ENCODE measurements at places on chromosomes 7 and 10. TPM values are rescaled to one million over a fixed set of nuclear protein-coding genes. Genes with fewer than 3 reads are reported as not detected.

The HGF gene
- 2.6 TPM for polyA plus RNA-seq

DNA sequence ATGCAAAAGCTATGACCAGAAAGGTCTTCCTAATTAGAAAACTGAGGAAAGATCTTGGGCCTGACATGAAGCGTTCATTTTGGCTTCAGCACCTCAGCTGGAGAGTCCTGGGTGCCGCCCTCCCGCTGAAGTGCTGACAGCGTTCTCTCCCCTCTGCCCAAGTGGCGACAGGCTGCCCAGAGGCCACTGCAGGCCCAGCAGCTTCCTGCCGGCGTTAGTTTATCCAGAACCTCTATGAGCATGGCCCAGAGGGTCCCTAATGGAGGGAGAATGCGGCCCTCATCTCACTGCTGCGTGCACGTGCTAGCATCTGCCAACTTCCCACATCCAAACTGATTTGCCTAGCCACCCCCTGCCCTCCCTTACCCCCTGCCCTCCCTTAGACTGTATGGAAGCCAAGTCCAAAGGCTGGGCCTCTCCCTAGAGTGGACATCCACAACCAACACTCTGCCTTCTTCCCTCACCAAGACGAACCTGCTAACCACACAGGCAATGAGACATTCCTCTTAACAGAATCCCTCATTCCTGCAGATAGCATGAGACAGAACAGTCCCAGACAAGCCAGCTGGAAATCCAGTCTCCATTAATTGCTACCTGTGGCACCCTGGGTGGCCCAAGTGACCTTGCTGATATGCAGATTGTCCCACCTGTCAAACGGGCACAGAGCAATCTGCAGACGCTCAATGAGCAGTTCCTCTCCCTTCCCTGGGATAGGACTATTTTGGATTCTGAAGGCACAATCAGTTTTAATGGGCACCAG, 108.4 kb downstream of the C10orf90 start:
- no peak for DNase-seq

DNA sequence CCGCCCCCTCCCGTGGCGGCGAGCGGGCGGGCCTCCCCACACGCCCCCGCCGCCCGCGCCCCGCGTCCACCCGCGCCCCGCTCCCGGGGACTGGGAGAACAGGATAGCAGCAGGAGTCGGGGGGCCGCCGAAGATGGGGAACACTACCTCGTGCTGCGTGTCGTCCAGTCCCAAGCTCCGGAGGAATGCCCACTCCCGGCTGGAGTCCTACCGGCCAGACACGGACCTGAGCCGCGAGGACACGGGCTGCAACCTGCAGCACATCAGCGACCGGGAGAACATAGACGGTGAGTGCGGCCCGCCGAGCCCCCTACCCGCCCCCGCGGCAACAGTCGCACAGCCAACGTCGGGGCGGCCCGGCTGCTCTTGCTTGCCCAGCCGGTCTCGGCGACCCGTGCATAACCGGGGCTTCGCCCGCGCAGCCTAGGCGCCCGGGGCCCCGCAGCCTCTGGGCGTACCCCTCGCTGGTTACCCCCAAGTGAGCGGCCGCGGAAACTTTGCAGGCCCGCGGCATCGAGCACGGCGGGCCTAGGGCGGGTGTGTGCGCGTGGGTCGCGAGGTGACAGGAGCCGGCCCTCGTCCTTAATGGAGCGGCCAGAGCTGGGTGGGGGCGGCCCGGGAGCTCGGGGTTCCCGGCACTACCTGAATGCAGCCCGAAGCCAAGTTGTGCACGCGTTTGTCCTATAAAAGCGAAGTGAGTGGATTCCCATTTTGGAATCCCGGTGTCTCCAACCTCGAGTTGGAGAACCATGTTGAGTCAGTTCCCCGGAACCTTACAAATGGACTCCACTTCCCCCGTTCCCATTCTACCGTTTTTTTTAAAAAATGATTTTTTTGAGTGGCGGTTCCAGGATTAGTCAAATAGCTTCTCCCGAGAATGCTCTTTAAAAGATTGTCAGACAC, 863 bp downstream of the CCNY start:
- DNase-seq, result peak; percentile 69

DNA sequence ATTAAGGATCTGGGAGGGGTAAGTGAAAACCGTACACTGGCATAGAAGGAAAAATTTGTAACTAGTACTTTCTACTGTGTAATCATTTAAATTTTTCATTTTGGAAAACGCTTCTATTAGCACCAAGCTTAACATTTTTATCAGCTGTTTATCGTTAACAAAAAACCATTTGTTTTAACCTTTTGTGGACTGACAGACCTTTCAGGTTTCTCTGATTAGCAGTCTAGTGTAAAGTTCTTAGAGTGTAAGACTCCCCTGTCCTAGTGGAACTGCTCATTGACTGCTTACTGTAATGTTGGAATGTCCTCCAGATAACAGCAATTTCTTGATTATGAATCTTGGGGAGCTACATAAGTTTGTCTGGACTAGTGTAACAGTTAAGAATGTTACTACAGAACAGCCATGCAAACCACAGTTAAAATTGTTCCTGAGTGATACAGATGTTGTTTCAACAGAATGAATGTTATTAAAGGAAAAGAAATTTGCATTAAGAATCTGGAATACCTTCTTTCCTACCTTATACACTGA, 2.0 kb downstream of the DBF4 start:
- DNase-seq, result no peak

DNA sequence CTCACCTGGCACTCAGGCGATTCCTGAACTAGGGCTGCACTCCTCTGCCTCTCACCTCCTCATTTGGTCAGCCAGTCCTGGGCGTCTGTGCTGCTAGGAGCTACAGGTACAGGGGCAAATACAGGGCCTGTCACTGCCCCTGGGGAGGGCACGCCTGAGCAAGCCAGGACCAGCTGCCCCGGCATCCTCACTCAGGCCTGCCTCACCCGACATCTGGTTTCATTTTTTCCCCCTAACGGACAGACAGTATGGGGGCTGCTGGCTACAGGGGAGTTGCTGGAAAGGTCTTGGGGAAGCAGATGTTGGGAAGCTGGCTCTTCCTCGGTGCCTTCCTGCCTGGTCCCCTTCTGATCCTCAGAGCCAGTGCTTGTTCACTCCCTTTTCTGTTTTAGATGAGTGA, 77.3 kb upstream of the PPIF start:
- DNase-seq, result no peak

All from kidney (tissue), 22 donors.